ENCODE measurements at places on chromosomes 11 and 22.

- no peak for DNase-seq
These were observed 33.1 kb upstream of the SHISAL1 start for GRCh38 chr22:44345872-44346271.

GRCh38 chr11:72598906-72599305 lies 75.3 kb downstream of the PDE2A start:
- DNase-seq = no peak

DNA sequence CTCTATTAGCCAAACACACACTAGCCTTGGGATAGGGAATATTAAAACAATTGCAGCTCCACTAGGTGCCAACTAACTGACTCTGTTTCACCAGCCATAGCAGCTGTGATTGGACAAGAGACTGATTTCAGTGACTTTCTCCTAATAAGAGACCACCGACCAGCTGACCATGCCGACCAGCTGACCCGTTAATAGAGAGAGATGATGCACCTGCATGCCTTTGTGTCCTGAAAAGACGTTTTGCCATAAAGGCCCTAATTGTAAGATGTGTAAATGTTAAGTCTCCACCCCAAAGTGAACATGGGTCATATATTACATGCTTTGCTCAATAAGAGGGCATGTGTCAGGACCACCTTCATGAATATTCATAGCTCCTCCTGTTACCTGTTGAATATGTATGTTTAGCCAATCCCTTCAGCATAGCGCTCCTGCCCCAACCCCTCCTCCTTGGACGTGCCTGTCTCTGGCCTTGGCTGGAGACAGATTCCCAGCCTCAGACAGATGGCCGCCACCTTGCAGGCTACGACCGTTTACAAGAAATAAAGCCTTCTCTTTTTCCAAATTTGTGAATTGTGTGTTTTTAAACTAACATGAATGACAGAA lies 1.3 kb upstream of the NADSYN1 start:
- no peak for DNase-seq

GRCh38 chr22:23470811-23471389 lies 109.2 kb downstream of the IGLL1 start:
- DNase-seq = no peak

DNA sequence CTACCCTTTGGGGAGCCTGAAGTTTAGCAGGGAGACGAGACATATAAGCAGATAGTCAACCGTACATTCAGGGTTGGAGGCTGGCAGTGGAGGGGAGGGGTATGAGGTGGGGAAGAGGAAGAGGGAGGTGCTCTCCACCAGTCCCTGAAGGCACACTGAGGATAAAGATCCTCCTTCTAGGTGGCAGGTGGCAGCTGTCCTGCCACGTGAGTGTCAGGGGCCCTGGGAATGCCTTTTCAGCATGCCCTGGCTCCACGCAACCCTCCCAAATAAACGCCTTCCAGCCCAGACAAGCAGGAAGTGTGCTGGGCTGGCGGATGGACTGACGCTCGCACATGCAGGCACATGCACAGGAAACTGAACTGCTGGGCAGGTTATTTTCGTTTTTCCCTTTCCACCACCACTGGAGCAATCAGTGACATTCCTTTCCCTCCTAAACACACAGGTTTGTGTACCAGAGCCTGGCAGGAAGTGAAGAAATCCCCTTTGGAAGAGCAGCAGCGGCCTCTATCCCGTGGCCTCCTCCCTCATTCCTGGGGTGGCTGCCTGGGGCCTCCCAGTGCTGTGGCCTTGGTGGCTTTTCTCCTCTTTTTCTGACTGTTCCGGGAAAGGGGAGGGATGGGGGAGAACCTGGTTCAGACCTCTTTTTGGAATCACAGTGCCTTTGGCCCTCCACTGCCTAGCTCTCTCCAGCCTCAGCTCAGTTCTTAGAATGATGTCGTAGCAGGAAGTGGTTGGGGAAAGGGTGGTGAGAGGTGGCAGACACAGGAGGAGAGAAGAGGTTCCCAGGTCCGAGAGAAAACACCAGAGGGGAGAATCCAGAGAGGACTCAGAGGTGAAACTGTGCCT lies 157.0 kb upstream of the TIMP3 start:
- peak; percentile 29 for DNase-seq

DNA sequence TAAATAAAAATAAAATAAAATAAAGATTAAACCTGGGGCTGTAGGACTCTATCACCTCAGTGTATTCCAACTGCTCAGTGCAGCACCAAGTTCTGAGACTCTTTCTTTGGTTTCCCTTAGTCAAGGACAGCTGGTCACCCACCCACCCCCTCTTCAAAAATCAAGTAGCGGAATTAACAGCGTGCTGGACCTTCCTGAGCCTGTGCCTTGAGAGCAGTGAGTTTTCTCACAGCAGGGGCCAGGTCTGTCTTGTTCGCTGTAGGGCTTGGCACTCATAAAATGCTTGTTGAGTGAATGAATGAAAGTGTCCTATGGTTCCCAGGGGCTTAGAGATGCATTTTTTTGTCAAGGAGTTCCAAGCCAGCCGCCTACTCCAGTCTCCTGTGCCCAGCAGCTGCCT lies 2.9 kb upstream of the ALX4 start:
- DNase-seq = no peak

DNA sequence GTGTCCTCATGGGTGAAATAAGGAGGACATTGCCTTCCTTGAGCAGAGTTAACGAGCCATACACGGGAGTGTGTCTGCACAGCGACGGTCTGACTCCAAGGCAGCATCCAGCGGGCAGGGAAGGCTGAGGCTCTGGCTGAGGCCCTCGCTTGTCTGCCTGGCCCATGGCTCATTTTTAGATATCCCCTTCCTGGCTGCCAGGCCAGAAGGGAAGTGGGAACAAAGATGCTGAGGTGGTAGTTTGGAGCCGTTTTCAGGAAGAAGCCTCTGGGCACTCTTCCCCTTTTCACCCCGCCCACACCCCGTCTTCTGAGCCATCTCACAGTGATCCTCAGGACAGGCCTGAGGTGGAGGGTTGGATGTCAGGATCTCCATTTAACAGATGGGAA lies 3.0 kb upstream of the SLCO2B1 start:
- peak; percentile 30 for DNase-seq

DNA sequence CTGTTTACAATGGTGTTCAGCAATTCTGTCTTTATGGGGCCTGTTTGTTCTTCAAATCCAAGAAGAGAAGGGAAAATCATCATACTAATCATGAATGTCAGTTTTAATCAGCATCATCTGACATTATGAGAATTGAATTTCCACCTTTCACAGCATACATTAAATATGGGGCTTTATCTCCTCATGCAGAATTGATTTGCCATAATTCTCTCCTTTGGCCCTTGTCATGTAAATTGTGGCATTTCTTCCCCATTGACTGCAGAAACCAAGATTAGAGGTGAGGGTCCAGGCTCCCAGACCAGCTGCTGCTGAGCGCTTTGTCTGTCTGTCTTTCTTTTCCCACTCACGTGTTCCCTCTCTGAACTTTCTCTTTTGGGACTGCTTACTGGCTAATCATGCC lies 232.1 kb upstream of the NAV2 start:
- no peak for DNase-seq

DNA sequence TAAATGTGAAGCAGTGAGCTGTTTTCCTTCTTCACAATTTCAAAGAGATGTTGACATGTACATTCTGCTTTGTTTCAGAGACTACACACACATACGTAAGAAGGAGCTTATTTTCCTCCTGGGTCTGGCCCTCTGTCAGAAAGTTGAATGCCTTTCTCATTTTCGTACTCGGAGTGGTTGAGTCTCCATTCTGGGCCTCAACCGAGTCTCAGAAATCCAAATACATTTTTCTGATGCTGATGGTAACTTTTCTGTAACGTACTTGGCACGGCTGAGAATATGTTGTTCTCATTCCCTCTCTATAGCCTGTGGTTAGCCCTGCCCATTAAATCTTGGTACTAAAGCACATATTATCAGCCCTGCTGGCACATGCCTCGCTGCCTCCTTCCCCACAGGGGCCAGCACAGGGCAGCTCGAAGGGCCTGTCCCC lies 25.3 kb downstream of the PARVA start:
- DNase-seq = no peak

GRCh38 chr11:9176136-9176535 lies 84.7 kb upstream of the SCUBE2 start:
- DNase-seq = no peak

DNA sequence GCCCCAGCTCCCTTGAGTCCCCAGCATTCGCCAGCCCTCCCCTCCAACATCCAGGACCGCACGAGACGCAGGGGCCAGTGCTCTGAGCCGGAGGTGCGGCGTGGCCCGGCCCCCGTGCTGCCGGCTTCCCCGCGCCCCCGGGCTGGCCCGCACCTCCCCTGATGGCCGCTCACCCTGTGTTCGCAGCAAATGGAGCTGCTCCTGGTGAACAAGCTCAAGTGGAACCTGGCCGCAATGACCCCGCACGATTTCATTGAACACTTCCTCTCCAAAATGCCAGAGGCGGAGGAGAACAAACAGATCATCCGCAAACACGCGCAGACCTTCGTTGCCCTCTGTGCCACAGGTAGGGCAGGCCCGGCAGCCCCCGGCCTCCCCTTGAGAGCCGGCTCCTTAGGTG lies 2.7 kb downstream of the CCND1 start:
- DNase-seq = no peak

GRCh38 chr11:10396771-10397170 lies 58.3 kb upstream of the AMPD3 start:
- no peak for DNase-seq

DNA sequence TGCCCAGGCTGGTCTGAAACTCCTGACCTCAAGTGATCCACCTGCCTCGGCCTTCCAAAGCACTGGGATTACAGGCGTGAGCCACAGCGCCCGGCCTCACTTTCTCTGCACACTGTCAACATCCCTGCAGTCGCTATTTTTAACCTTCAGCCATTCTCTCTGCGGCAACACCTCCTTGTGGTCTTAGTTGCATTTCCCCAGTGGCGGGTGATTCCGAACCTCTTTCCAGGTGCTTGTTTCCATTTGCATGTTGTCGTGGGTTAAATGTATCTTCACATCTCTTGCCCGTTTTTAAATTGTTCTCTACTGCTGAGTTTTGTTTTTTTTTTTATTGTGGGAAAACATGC lies 2.2 kb upstream of the SCT start:
- peak; percentile 26 for DNase-seq

DNA sequence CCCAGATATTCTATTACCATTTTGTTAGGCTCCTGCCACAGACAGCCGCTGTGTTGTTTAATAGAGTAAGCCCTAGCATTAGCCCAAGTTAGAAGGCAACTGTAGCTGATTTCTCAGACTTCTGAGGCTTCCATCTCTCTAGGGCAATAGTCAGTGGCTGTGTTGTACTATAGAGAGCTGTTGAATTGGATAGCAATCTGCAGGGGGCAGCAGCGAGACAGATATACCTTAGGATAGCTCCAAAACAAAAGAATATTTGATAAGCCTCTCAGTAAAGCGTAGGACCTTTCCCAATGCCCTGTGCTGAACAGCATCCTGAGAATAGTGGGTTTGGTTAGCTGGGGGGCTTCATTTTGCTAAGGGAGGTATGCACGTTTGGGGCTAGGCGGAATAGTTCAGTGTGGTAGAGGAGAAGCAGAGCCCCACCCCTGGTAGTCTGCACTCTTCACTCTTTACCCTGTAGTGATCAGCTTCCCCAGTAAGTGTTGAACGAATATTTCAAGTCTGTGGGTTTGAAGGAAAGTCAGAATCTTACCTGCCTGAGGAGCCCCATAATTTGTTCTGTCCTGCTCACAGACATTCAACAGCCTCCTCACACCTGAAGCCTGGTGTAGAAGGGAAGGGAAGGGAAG lies 515.1 kb downstream of the INSC start:
- DNase-seq = no peak

GRCh38 chr22:38316364-38317121 lies 690 bp downstream of the CSNK1E start:
- DNase-seq = peak; percentile 61

GRCh38 chr11:116866804-116867455 lies 29.5 kb upstream of the APOA1 start:
- no peak for DNase-seq

GRCh38 chr11:8642196-8642841 lies 40.1 kb downstream of the TRIM66 start:
- no peak for DNase-seq

GRCh38 chr22:50194037-50194805 lies 6.6 kb upstream of the SELENOO start:
- no peak for DNase-seq

DNA sequence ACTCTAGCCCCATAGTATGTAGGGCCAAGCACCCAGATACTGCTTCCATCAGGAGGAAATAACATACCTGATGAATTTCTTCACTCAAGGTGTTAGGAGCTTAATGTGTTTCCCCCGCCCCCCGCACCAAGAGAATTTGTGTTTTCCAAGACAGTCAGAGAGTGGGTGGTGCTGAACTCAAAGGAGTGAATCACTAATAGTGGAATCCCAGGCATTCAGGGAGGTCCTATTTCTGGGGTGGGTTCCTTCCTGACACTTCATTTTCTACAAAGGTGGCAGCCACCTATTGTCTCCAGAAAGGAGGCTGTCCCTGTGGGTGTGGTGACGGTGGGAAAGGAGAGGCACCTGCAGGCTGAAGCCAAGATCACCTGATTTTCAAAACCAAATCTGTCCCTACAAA lies 50.8 kb upstream of the ELF5 start:
- DNase-seq = no peak

GRCh38 chr11:123611698-123612097 lies 42.7 kb downstream of the SCN3B start:
- no peak for DNase-seq

DNA sequence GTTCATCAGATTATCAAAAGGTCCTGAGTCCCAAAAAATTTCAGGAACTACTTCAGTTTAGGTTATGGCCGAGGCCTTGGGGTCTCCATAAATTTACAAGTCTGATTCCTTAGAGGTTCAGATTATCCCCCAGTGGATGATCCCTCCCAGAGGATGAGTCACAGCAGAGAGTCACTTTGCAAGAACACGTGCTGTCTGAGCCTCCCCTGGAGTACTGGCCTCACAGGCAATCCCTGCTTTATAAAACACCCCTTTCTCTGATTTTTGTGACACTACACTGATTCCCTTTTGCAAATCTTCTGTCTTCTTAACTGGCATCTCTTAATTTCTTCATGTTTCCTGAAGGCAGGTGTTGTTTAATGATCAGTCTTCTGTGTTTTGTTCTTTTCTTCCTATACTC lies 45.3 kb downstream of the CCDC34 start:
- DNase-seq = no peak

GRCh38 chr22:36532466-36532865 lies 3.5 kb upstream of the EIF3D start:
- no peak for DNase-seq

DNA sequence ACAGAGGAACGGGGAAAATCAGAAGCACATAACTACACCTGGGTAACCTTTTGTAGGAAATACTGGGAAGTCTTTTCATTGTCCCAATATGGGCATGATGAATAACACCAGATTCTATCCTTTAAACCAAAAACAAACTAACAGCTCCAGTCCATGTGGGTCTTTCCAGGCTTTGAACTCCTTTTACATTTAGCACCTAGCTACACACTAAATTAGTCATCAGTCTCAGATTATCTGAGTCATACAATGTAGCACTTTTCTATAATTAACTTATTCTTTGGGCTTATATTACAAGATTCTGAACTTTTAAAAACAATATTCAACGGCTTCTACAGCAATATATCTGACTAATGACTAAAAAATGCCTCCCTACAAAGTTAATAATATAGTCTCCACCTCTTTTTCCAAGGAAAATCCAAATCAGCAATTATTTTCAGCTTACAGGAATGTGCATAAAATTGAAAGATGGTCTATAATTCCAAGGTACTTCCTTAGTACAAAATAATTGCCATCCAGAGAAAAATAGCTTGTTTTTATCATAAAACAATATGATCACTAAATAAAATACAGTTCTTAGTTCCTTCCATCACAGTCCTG lies 26.3 kb downstream of the STK33 start:
- DNase-seq = no peak

- DNase-seq = no peak
These were observed 22.3 kb downstream of the TTLL1 start for GRCh38 chr22:43066844-43067385.
